ENCODE measurements at places on chromosomes 4 and X.

DNA sequence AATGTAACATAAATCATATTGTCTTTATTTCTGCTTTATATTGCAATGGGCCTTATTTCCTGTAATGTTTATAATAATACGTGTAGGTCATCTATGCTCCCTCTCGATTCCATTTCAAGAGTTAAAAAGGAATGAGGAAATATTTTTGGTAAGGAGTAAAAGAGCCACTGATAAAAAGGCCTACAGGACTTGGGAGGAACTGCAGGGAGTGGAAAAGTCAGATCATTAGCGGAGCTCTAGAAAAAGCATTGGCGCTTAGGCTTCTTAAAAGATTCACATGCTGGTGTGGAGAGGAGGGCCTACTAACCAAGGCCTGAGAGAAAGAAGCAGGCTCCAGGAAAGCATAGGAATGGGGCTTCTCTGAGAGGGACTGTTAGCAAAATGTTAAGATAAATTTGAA, 82.9 kb upstream of the PNPLA4 start:
- no peak for DNase-seq

GRCh38 chr4:130855533-130855932, 1759.6 kb downstream of the C4orf33 start:
- no peak for DNase-seq

DNA sequence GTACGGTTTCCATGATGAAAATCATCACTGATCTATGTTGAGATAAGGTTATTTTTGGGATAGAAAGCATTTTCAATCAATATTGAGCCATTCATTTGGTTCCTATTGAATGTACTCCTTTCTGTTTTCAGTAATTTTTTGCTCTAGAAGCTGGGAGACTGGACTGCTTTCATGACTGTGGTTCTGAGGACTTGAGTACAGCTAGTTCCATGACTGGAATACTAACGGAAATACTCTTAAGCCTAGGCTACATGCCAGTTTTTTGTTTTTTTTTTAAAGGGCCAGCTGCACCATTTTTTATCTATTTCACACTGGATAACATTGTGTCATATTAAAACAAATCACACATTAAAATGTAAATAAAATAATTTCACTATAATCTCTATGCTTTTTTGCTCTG, 16.7 kb downstream of the PRR32 start:
- no peak for DNase-seq

- DNase-seq, result no peak
These were observed 77.5 kb downstream of the IQCM start for GRCh38 chr4:149738156-149738555.

DNA sequence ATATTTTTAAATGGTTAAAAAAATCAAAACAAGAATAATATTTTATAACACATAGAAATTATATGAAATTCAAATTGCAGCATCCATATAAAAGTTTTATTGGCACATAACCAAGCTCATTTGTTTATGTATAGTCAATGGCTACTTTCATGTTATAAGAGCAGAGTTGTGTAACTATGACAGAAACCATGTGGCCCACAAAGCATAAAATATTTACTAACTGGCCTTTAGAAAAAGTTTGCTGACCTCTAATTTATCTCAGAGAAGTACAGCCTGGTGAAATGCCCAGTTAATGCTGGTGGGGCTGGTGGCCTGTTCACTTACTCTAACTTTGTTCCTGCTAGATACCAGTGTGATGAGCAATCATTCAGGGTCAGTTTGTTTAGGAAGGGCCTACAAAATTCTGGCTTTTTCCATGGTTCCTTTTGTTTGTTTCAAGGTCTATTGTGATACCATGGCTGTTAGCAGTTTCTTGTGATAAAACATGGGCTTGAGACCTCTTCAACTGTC, 104.6 kb downstream of the PPP1R2C start:
- DNase-seq, result no peak

- DNase-seq, result no peak
These were observed 1982.5 kb downstream of the ARAP2 start for GRCh38 chr4:34261799-34262314.

DNA sequence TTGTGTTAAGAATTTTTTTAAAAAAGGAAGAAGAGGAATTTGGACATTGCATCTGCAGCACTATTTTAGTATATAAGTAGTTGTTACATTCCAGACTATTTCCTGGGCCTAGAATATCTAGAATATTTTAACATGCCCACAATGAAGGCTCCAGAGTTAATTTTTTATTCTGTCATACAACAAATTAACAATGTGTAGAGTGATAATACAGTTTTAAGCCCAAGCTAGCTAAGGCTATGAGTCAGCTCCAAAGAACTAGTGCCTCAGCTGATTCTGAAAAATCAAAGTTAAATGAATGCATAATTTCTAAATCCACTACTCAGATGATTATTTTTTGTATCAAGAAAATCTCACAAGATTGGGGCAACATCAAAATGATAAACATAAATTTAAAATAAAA, 231.4 kb downstream of the PRDM5 start:
- DNase-seq, result no peak

GRCh38 chr4:84750960-84751283, 168.0 kb downstream of the CDS1 start:
- no peak for DNase-seq

- DNase-seq, result no peak
These were observed 49.6 kb downstream of the TSC22D3 start for GRCh38 chrX:107725761-107726555.

DNA sequence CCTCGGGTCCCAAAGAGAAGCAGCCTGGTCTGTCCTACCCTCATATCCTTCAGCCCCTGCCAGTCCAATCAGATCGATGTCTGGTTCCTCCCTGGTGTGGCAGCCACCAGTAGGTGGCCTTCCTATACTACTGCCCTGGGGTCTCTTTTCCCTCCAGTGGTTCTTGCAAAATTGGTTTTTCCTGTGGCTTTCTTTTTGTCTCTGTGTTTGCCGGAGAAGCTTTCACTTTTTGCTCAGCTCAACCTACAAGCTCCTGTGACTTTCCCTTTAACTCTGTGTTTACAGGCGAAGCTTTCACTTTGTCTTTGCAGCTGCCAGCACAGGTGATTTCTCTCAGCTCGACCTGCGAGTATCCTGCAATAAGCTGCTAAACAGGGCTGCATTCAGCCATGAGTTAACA, 46.8 kb downstream of the UGT2A3 start:
- no peak for DNase-seq

GRCh38 chrX:50000937-50001542, 78.6 kb downstream of the CLCN5 start:
- no peak for DNase-seq

DNA sequence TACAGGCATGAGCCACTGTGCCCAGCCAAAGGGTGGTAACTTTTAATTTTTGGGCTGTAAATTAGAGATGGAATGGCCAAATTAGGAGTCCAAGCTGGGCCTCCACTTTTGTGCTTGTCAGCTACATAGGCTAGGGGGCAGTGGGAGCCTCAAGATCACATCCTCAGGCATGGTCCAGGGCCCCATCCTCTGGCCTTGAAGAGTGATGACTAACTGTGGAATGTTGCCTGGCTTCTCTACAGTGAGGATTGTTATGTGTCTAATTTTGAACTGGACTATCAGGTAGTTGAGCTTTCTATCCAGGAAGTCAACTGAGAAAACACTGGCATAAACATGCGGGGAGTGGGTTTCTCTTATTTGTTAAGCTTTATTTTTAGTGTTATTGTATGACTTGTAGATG, 33.0 kb downstream of the CCNG2 start:
- DNase-seq, result no peak

DNA sequence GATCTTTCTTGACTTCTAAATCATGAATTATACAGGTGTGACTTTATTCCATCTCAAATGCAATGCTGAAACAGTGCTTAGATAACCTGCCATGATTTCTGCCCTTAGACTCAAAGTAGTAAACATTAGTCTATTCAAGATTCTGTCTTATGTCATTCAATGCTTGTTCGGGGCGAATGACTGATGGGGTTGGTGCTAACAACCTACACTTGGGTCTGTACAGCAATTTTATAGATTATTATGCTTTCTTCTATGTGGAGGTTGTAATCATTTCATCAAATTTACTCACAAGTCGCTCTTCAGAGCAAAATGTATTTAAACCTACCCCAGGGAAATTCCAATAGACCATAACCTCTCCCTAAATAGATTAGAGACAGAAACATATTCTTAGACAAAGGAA, 1021.5 kb upstream of the GRID2 start:
- DNase-seq, result no peak

DNA sequence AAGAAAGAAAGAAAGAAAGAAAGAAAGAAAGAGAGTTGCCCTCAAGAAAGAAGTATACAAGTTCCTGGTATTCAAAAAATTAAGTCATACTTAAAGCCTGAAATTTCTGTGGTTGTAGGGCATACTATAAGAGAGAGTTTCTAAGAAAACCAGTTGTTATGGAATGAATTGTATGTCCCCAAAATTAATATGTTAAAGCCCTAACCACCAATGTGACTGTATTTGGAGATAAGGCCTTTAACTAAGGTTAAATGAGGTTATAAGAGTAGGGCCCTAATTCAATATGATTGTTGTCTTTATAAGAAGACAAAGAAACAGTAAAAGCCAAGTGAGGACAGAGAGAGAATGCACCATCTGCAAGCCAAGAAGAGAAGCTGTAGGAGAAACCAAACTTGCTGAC, 521.1 kb downstream of the CCSER1 start:
- no peak for DNase-seq

GRCh38 chr4:19987746-19988145, 264.0 kb upstream of the SLIT2 start:
- no peak for DNase-seq

DNA sequence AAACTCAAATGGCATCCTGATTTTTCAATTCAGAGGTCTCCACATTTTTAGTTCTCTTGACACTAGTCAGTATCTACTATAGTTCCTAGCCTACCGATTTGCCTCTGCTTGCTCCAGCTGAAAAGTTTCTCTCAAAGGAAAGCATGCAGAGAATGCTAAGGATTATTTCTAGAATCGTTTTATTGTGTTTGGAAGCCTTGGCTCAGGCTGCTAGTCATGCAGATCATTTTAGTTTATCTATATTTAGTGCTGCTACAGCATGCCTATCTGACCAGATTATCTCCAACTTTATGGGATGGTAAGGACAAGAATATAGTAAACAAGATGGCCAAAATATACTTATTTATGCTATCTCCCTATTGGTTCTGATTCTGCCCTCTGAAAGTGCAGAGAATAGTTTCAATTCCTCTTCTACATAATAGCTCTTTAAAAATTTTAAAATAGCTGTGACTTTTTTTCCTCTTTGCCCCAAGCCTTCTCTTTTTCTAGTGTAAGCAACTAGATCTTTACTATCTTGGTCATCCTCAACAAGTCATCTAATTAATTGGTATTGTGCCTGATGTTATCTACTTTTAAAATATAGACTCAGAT, 15.7 kb upstream of the DRP2 start:
- DNase-seq, result no peak

- no peak for DNase-seq
These were observed 511.6 kb downstream of the PACRGL start for GRCh38 chr4:21211846-21212245.

DNA sequence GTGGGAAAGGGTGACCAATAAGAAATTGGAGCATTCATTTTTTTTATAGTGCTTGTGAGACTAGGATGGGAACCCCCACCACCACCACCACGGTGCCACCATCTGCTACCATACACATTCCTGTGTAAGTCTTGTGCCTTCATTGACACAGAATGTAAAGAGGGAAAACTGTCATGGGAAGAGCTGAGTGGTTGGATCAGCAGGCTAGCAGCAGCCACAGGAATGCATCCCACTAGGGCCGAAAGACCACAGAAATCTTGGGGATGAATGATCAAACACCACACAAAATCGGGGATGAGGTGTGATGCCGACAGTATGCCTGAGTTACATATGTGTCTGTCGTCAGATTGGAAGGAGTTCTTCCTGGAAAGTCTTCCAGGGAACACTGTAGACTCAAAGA, 69.2 kb downstream of the SRPX start:
- DNase-seq, result no peak

- no peak for DNase-seq
These were observed 196.5 kb upstream of the STK26 start for GRCh38 chrX:131826572-131826971.

GRCh38 chr4:47270201-47270888, 193.2 kb downstream of the COMMD8 start:
- no peak for DNase-seq

DNA sequence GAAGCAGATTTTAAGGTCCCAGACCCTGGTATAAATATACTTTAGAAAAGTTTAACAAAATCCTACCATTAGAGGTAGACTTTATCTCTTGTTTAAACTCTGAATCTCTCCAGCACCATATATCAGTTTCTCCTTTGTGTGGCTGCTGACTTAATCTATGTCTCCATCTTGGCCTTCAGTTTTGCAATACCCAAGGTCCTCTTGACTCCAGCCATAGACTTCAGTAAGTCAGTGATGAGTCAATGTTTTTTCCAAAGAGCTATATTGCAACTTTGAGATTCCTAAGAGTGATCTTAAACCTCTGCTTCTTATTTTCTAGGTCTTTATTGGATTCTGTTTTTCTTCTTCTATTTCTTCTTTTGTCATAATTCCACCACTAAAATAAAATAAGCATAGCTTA, 50.8 kb upstream of the ADGRL3 start:
- DNase-seq, result no peak

DNA sequence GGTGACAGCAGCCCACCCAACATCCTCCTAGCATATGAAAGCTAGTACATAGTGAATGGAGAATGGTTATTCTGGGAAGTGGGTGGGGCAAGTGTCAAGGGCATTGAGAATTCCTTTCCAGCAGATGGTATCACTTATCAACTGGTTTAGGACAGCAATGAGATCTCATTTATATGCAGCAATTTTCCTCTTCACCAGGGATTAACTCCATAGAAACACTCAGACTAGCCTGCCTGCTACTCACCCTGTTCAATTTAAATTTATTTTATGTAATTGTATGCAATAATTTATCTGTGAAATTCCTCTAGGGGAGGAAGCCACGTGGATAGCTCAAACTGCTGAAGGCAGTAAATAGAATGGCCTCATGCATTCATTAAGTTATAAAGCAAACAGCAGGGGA, 101.6 kb upstream of the MID1IP1 start:
- no peak for DNase-seq

GRCh38 chr4:41678086-41678816, 70.3 kb downstream of the PHOX2B start:
- DNase-seq, result no peak

DNA sequence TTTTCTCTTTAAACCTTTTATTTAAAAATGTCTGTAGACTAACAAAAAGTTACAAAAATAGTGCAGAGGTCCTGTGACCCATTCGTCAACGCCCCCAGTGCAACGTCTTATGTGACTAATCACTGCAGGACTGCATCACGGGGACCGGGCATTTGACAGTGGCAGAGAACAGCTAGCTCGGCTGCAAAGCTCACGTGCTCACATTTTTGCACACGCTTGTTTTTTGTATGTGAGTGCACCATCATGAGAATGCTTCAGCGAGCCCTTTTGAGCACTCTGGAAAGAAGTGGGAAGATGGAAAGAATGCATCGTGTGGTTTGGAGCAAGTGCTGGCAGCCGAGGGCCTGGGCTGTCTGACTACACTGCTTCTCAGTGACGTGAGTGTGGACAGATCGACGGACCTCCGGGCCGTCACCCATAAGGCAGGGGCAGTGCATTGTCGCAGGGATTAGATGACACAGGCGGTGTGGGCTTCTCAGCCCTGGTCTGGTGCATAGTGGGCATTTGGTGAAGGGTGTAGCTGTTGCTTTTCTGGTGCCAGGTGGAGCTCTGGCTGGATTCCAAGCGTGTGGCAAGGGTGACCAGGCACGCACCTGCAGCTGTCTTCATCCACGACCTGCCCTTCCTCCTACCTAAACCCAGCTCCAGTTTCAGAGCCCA, 17.7 kb downstream of the SPON2 start:
- no peak for DNase-seq

- no peak for DNase-seq
These were observed 424.5 kb upstream of the NR3C2 start for GRCh38 chr4:148866666-148867065.

All from NCI-H2081 (cell line).